Activated CD4-positive, alpha-beta T cell treated with anti-CD3 and anti-CD28 coated beads, Interleukin-2, amount 50 U/mL, for 4 hours (primary cell): ENCODE measurements at places on chromosomes 2 and 18.

DNA sequence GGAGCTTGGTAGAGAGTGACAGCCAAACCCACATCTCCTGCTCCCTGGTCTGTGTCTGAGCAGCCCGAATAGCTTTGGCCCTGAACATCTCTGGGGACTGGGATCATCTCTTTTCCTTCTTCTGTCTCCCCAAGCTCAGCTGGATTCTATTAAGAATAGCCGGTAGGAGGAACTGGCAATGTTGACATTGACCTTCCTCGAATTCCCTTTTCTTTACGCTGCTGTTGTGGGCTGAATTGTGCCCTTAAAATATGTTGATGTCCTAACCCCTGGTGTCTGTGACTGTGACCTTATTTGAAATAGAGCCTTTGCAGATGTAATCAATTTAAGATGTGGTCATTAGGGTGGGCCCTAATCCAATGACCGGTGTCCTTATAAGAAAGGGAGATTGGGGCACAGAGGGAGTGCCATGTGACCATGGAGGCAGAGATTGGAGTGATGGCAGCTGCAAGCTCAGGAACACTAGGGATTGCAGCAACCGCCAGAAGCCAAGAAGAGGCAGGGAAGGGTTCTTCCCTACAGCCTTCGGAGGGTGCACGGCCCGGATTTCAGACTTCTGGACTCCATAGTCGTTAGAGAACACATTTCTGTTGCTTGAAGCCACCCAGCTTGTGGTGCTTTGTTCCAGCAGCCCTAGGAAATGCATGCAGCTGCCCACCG lies 5.8 kb upstream of the SFTPB start:
- DNase-seq, result no peak

- no peak for DNase-seq
Measured at GRCh38 chr2:127027715-127028114, 79.2 kb downstream of the BIN1 start.

DNA sequence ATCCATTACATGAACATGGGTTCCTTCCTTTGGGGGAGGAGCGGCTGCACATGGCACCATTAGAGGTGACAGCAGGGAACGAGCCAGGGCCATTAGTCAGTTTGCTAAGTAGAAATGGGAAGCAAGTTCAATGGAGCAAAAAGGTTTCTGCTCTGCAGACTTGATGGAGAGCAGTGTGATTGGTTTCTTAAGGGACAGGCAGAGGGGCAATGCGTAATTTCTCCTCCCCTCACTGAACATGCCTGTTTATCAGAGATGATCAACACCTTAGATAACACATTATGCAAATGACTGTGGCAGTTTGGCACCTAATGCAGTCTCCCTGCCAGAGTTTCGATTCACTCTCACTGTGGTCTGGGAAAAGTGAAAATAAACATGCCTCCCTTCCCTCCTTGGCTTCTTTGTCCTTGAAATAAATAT lies 414.5 kb downstream of the STK39 start:
- no peak for DNase-seq

GRCh38 chr2:188623995-188624643 lies 332.4 kb downstream of the GULP1 start:
- DNase-seq, result no peak

GRCh38 chr2:40360652-40361051 lies 91.2 kb downstream of the SLC8A1 start:
- DNase-seq, result no peak

DNA sequence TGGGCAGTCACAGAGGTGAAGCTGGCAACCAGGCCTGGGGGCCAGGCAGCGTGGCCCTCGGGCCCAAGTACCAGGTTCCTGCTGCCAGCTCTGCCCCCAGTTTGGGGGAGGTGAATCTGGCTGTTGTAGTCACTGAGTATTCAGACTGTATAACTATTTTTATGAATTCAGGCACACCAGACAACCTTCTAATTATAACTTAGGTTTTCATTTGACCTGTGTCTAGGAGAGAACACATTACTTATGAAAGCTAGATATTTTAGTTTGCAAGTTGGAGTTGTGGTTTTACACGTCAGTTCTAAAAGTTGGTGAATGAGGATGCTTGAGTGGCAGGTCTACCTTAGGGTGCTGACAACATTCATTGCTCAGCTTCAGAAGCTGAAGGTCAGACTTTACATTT lies 71.7 kb downstream of the LIMS1 start:
- no peak for DNase-seq

DNA sequence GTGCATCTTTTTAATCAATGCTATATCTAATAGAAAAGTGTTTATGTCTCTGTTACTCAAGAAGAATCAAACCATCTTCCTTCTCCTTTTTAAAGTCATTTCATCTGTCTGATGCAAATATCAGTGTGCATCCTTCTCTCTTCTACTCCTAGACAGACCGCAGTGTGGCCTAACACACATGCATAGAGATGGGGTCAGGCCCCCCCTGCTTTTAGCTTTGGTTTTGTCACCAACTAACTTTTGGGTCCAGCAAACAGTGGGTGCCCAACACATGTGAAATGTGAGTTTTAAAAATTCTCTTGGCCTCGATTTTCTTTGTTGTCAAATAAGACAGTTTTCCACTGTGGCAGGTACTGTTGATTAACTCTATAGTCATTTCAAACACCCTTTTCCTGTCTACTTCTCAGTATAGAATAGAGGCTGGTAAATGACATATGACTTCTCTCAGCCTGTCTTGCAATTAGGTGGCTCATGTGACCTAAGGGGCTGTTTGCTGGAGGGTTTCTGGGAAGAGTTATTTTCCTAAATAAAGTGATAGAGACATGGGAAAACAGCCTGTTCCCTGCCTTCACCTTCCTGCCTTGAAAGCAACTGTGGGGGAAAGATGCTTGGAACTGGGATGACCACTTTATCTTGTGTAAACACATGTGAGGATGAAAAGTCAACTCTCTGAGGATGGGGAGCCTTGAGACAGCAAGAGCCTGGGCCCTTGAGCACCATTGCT lies 65.7 kb upstream of the DARS1 start:
- DNase-seq, result no peak

DNA sequence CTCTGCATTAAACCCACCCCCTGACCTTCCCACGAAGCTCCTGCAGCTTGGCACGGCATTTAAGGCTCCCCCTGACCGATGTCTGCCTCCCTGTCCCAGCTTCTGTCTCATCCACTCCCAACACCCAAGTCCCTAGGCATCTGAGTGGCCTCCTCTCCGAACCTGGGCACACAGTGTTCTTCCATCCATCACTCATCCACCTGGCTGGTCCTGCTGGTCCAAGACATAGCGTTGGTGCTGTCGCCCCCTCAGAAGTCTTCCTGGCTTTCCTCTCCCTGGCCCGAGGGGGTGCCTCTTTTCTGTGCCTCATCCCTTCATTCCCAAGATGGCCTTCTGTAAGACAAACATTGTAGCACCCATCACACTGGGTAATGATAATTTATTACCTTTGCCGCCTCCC lies 323.6 kb downstream of the GBX2 start:
- DNase-seq, result no peak

- no peak for DNase-seq
Measured at GRCh38 chr2:25290811-25291495, 50.8 kb downstream of the DNMT3A start.

DNA sequence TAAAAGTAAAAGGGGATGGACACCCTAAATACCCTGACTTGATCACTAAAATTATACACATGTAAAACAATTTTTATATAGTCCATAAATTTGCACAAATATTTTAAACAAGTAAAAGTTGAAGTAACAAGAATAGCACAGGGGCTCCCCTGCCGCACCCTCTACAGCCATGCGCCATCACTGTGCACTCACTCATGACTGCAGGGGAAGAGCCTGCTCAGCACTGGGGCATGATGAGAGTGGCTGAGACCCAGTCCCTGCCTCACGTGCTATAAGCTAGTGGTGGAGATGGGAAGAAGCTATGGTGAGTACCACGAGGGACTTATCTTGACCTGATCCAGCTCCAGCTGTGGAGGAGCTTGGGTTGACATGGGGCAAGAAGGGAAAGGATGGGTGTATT lies 46.9 kb upstream of the MYO1B start:
- DNase-seq, result no peak

DNA sequence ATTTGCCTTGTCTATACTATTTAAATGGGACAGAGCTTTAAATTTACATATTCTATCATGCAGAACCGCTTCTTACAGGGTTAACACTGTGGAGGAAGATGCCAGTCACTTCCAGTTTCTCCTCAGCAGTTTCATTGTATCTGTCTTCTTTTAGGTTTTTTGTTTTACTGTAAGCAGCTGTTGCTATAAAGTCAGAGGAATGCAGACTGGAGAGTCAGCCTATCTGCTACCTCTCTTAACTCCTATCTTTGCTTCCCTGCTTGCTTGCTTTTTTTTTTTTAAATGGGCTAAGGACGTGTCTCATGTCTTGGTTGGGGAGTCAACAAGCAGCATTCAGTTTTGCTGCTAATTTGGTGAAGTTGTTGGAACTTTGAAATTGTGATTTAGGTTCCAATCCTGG lies 8.9 kb downstream of the EPC2 start:
- DNase-seq, result no peak

GRCh38 chr2:25517701-25518100 lies 155.7 kb downstream of the DTNB start:
- no peak for DNase-seq
